ENCODE measurements at places on chromosomes 7 and 10.

GRCh38 chr10:131676800-131677421 lies 223.9 kb upstream of the PPP2R2D start:
- DNase-seq = no peak

DNA sequence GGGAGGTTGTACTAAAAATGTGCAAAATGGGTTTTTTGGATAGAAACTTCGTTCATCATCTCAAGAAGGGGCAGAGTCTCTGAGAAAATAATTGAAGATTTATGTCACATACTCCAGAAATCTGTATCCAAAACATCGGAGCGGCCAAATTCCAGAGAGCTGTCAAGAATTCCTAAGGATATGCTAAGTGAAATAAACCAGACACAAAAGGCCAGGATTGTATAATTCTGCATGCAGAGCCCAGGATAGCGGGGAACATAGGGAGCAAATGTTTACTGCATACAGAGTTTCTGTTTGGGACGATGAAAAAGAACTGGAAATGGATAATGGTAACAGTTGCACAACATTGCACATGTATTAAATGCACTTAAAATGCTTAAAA lies 224.2 kb upstream of the AUTS2 start:
- no peak for DNase-seq

- no peak for DNase-seq
Measured at GRCh38 chr7:7582596-7582995, 15.9 kb downstream of the MIOS start.

DNA sequence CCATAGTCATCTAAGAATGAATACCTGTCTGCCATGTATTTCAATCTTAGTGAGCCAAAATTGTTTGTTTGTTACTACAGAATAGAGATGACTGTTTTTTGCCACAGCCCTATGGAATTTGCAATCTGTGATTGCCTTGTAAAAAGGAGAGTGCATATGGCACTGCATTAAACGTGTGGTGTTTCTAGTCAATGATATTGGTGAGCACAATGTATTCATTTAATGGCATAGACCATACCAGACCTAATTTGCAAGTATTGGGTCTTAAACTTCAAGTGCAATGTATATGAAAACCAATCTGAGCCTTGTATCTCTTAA lies 11.3 kb downstream of the INSIG1 start:
- DNase-seq = no peak

DNA sequence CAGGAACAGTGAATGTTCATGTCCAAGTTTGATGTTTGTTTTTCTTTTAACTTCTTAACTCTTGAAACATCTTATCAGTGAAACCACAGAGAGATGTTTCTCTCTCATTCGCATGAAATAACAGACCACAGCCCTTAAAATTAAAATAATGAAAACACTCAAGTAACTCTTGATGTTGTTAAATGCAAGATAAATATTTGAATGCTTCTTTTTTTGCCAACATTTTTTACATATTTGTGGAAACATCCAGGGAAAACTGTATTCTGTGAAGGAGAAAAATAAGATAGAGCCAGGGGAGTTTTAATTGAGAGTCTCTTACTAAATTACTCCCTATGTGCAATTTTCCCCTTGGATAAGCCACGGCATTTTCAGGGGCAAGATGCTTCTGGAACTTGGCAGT lies 361.8 kb upstream of the MGMT start:
- DNase-seq = no peak

- DNase-seq = no peak
Measured at GRCh38 chr7:66352071-66352470, 146.9 kb downstream of the TPST1 start.

- DNase-seq = peak; percentile 22
Measured at GRCh38 chr7:67484244-67484751, 487.7 kb downstream of the TYW1 start.

GRCh38 chr7:43669286-43670081 lies 59.8 kb downstream of the COA1 start:
- no peak for DNase-seq

GRCh38 chr10:43202224-43202656 lies 64.0 kb downstream of the CSGALNACT2 start:
- no peak for DNase-seq

DNA sequence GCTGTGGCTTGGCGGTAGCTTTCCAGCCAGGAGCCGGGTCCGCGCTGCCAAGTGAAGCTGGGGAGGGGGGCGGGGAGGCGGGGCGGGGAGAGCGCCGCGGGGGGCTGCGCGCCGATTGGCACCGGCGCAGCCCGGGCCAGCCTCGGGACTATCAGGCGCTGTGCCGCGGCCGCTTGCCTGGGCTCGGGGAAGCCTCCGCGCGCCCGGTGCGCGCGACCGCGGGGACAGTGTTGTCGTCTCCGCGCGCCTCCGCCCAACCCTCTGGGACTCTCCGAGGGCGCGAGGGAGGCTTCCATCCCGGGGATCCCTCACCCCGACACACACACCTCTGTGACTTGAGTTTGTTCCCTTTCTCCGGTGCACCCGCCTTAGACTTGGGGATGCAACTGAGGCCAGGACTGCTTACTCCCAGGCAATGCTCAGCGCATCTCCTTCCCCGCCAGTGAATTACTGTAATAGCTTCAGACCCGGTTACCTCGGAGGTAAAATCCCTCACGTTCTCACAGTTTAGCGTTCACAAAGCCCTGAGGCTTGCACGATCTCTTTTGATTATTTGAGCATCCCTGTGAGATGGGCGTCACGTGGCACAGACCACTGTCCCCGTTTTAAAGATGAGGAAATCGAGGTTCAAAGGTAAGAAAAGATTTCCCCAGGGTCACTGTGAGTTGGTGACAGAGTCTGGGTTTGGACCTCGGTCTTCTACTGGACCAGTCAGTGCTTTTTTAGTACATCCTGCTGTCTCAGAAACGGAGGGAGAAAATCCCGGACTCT lies at the start of gene NKX1-2:
Gene NKX1-2, minus strand, starts transcription at position 24 of the 771 bp plus-strand sequence. CDS start 92 bp downstream, outside the sequence.
- DNase-seq = no peak

- no peak for DNase-seq
Measured at GRCh38 chr7:33661430-33662160, 243.7 kb upstream of the BMPER start.

- no peak for DNase-seq
Measured at GRCh38 chr10:63166742-63167258, 33.7 kb downstream of the NRBF2 start.

DNA sequence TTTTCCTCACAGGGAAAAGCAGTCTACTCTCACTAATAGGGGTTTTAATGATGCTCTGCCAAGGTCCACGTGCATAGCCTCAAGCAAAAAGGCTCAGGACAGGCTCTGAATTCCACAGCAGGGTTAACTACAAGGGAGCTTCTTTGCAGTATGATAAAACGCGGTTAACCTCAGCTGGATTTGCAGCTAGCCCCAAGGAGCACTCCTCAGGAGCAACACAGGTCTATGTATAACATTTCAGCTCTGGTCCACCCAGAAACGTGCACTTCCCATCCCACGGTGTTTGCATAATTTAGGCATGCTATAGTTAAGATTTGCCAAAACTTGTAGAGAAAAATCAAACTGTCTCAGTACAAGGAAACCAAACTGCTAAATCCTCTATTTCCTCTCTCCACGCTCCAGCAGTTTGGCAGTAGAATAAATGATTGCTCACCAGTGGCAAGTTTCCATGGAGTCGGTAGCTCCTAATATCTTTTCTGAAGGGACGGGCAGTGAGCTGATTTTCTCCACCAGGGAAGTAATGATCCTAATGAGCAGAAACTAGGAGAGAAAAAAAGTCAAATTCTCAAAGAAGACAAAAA lies 13.1 kb upstream of the ASB4 start:
- DNase-seq = no peak

All from occipital lobe (tissue), 3 donors.